Stimulated activated CD8-positive, alpha-beta memory T cell treated with anti-CD3 and anti-CD28 coated beads, Interleukin-15, amount 100 ng/mL, for 4 hours (primary cell): ENCODE measurements at places on chromosomes 2 and 18.

- no peak for DNase-seq
Observed at GRCh38 chr2:166230024-166230723, 102.4 kb upstream of the SCN1A start.

GRCh38 chr2:68475576-68475975, 8.2 kb downstream of the APLF start:
- DNase-seq, result no peak

GRCh38 chr2:218367415-218368149, 10.9 kb downstream of the CATIP start:
- DNase-seq, result peak; percentile 28

- no peak for DNase-seq
Observed at GRCh38 chr2:27715318-27716210, 51.9 kb downstream of the SLC4A1AP start.

- no peak for DNase-seq
Observed at GRCh38 chr18:22408059-22408458, 9.7 kb downstream of the CTAGE1 start.
